ENCODE measurements at places on chromosomes 16 and 17. TPM values are rescaled to one million over a fixed set of nuclear protein-coding genes. Genes with fewer than 3 reads are reported as not detected.

The TMEM114 gene
- 0.77 TPM for polyA plus RNA-seq

The HNF1B gene
- polyA plus RNA-seq: not detected

The KATNB1 gene
- 31.4 TPM for polyA plus RNA-seq

The NPIPA5 gene
- polyA plus RNA-seq: 2.7 TPM

The ZNF624 gene
- polyA plus RNA-seq: 2.7 TPM

The DYNLL2 gene
- polyA plus RNA-seq: 5.5 TPM

The PRR29 gene
- polyA plus RNA-seq: 0.24 TPM

The RFNG gene
- 18.0 TPM for polyA plus RNA-seq

The MMP15 gene
- polyA plus RNA-seq: 11.5 TPM

The UMOD gene
- polyA plus RNA-seq: not detected

The NAGS gene
- polyA plus RNA-seq: 4.1 TPM

The MT1G gene
- polyA plus RNA-seq: 1,014 TPM

The ZNF629 gene
- polyA plus RNA-seq: 3.9 TPM

The NPIPB9 gene
- polyA plus RNA-seq: 0.71 TPM

The CLEC19A gene
- polyA plus RNA-seq: 0.26 TPM

The PITPNM3 gene
- polyA plus RNA-seq: 0.68 TPM

The GPR179 gene
- 0.03 TPM for polyA plus RNA-seq

The CES4A gene
- polyA plus RNA-seq: 0.42 TPM

The ITGA2B gene
- 13.9 TPM for polyA plus RNA-seq

The PPP1R27 gene
- 0.40 TPM for polyA plus RNA-seq

The ATP2A1 gene
- polyA plus RNA-seq: 4.0 TPM

The AANAT gene
- 0.73 TPM for polyA plus RNA-seq

The TEX14 gene
- 2.5 TPM for polyA plus RNA-seq

The SYNGR3 gene
- 45.4 TPM for polyA plus RNA-seq

The KCNH6 gene
- polyA plus RNA-seq: 1.1 TPM

The NXPH3 gene
- polyA plus RNA-seq: 0.30 TPM

The RHBDL1 gene
- 9.2 TPM for polyA plus RNA-seq

The SPNS3 gene
- not detected for polyA plus RNA-seq

The SPATA22 gene
- not detected for polyA plus RNA-seq

The ATP2A3 gene
- 8.2 TPM for polyA plus RNA-seq

The PNPO gene
- polyA plus RNA-seq: 5.0 TPM

The CBX2 gene
- 26.6 TPM for polyA plus RNA-seq

The METRNL gene
- polyA plus RNA-seq: 16.1 TPM

The CFAP97D1 gene
- polyA plus RNA-seq: not detected

The LUC7L gene
- 136 TPM for polyA plus RNA-seq

The ZPBP2 gene
- polyA plus RNA-seq: 0.28 TPM

The MYH1 gene
- not detected for polyA plus RNA-seq

The KRT28 gene
- not detected for polyA plus RNA-seq

The SGCA gene
- not detected for polyA plus RNA-seq

The NPIPA3 gene
- polyA plus RNA-seq: 0.57 TPM

The NHLRC4 gene
- polyA plus RNA-seq: 0.14 TPM
